ENCODE measurements at places on chromosomes 16 and 17. TPM values are rescaled to one million over a fixed set of nuclear protein-coding genes. Genes with fewer than 3 reads are reported as not detected.

DNA sequence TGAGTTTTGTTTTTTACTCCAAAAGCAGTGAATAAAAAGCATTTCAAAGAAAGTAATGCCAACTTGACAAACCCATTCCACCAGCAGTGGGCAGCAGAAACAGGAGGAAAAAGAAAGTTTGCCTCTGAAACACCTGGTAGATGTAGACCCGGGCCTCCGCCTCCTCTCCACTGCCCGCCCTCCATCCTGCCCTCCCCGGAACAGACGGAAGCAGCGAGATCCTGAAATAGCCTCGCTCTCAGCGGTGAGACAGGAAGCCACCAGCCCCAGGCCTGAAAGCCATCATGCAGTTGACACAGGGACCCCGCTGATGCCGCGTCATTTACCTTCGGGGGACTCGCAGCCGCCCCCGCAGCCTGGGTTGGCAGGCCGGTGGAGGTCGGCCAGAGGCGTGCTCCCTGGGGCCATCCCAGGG is 67.8 kb downstream of the C16orf78 start:
- DNase-seq, result peak; percentile 77
- no peaks in the 10 kb centered on the region for H3K27me3 ChIP-seq
- no peaks in the 10 kb centered on the region for H3K36me3 ChIP-seq
- peak overlapping the region; percentile 82 for H3K27ac ChIP-seq
- peak overlapping the region; percentile 61 for H3K4me3 ChIP-seq
- peaks cover 23% of the 10 kb centered on the region for H3K4me1 ChIP-seq

- DNase-seq, result peak; percentile 1
- H3K27me3 ChIP-seq, result peaks cover 4% of the 10 kb centered on the region
- peaks cover 6% of the 10 kb centered on the region for H3K4me1 ChIP-seq
- no peak overlapping the region for H3K27ac ChIP-seq
Measured at GRCh38 chr16:49457196-49457595, 83.6 kb downstream of the C16orf78 start.

GRCh38 chr17:6699997-6700947 is 12.9 kb downstream of the SLC13A5 start:
- H3K4me1 ChIP-seq, result peaks cover 5% of the 10 kb centered on the region
- peaks cover 8% of the 10 kb centered on the region for H3K27me3 ChIP-seq
- H3K4me3 ChIP-seq, result no peak overlapping the region
- H3K27ac ChIP-seq, result no peak overlapping the region
- DNase-seq, result no peak

- no peaks in the 10 kb centered on the region for H3K36me3 ChIP-seq
- H3K4me1 ChIP-seq, result no peaks in the 10 kb centered on the region
- no peak for DNase-seq
- no peak overlapping the region for H3K27ac ChIP-seq
Measured at GRCh38 chr17:76635659-76636360, 7.7 kb downstream of the ST6GALNAC1 start.

Gene TERB1
- not detected for total RNA-seq

Gene CIBAR2
- not detected for total RNA-seq
